HuH-7.5 (cell line): ENCODE measurements at places on chromosomes 5 and 9.
A peak's percentile ranks its signal among the peaks of the same experiment; 100 is the strongest.

DNA sequence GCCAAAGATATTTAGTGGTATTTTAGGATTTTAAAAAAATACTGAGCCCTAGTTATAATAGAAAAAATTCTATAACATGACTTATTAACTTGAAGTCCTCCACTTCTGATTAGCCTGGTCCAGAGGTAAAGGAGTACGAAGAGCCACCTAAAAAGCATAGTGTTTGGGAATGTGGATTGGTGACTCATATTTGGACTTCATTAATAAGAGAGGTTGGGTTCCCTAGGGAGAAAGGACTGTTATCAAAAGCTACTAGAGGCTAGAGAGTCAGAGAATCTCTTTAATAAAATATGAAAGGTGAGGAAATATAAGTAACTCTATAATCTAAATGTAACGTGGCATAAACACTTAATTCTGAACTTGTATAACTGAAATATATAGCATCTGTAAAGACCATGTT, 180.7 kb upstream of the TARS1 start:
- no peak for DNase-seq

DNA sequence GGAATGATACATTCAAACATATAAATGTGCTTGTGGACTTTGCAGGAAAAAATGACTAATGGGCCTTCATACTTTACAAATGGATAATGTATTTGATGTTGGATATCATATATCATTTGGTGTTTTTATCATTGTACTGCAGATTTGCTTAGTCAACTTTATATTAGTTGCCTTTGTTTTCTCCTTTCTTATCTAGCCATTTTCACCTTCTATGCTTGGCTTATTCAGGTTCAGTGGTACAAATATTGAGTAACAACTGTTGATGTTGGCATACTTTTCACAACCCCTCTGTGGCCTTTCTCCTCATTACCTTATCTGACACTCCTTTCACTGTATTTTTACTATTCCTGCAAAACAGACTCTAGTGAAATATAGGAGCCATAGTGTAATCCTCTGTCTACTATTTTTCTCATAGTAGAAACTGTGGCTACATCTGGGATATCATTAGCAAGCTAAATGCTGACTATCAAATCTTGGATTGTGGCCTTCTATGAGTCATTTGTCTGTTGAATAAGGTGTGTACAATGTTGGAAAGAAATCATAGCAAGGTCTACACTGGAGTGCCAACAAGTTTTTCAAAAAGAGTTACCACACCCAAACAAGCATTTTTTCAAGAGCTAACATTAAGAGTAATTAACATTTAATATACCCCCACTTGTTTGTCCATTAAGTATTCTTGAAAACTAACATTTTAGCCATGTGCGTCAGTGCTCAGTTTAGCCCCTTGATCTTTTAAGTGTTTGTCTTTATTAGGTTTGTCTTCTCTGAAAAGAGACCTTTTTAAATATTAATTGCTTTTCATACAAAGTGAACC, 330.1 kb downstream of the ADGRV1 start:
- DNase-seq, result no peak

DNA sequence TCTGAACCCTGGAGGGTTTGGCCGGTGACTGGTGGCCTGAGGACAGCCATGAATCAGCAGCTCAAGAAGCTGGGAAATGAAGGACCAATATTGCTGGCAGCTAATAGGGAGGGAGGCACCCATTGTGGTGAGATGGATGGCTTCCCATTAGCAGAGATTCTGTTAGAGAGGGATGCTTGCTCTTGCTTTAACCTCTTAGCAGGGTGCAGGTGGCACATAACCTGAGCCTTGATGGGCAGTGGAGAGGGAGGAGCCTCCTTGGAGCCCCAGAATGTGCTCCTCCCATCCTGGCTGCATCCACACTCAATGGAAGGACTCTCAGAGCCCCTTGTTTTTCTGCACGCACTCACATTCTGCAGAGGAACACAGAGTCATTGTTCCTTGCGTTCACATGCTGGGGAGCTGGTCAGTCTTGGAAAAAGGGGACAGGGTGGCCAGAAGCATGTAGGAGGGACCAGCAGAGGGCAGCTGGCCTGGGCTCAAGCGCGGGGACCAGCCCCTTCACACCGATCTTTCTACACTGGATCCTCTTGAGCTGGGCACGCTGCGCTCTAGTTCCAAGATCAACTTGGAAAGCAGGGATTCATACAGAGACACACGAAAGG, 161.8 kb downstream of the MED10 start:
- no peak for DNase-seq

- DNase-seq, result no peak
These were observed 127.4 kb downstream of the PALM2AKAP2 start for GRCh38 chr9:109907400-109907799.

- DNase-seq, result peak; percentile 87
These were observed 206.4 kb downstream of the C9orf50 start for GRCh38 chr9:129414377-129414992.

GRCh38 chr5:131534974-131535373, 100.1 kb downstream of the RAPGEF6 start:
- DNase-seq, result no peak
